Psoas muscle (tissue), 8 donors: ENCODE measurements at places on chromosomes 4 and X. TPM values are rescaled to one million over a fixed set of nuclear protein-coding genes. Genes with fewer than 3 reads are reported as not detected.

GAGE12H gene
- not detected for total RNA-seq

RIBC1 gene
- 0.14 TPM for total RNA-seq

VBP1 gene
- 66.5 TPM for total RNA-seq

GAGE12E gene
- total RNA-seq = not detected

CSAG1 gene
- total RNA-seq = not detected

TKTL1 gene
- 0.26 TPM for total RNA-seq

PROM1 gene
- total RNA-seq = 1.5 TPM

PAGE5 gene
- not detected for total RNA-seq

RAP1GDS1 gene
- 5.6 TPM for total RNA-seq

ETDA gene
- not detected for total RNA-seq

TIGD4 gene
- 0.36 TPM for total RNA-seq

LIN54 gene
- total RNA-seq = 13.6 TPM

RGN gene
- total RNA-seq = 4.6 TPM

RIPPLY1 gene
- total RNA-seq = 0.20 TPM

CBR4 gene
- total RNA-seq = 18.5 TPM

MAGEH1 gene
- 6.8 TPM for total RNA-seq

MTNR1A gene
- not detected for total RNA-seq

GRID2 gene
- total RNA-seq = not detected

CLCN5 gene
- 7.5 TPM for total RNA-seq

STBD1 gene
- 44.9 TPM for total RNA-seq

HCCS gene
- total RNA-seq = 43.6 TPM

ADH1B gene
- total RNA-seq = 71.8 TPM

CCDC149 gene
- 10.7 TPM for total RNA-seq
